ENCODE measurements at places on chromosomes 1 and 21.

- no peak for DNase-seq
Measured at GRCh38 chr1:231046730-231047395, 6.8 kb upstream of the FAM89A start.

DNA sequence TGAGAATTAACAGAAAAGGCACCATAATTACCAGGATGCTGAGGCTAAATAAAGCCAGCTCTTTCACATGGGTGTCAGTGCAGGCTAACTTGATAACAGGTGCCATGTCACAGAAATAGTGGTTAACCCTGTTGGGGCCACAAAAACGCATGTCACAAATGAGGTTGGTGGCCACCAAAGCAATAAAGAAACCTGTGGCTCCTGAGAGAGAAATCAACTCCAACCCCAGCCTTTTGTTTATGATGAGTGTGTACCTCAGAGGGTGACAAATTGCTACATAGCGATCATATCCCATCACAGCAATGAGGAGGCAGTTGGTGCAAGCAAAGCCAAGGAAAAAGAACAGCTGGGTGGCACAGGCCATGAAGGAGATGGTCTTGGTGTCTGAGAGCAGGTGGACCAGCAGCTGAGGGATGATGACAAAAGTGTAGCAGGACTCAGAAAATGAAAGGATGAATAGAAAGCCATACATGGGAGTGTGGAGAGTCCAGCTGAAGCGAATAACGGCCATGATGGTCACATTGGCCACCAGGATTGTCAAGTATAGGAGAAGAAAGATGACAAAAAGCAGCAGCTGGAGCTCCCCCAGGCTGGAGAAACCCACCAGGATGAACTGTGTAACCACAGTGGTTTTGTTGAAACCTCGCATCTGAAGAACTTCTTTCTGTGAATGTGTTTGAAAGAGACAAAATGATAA, at the start of gene OR10T2:
Gene OR10T2 (minus strand): TSS at position 649 of the 697 bp plus-strand sequence. CDS start 0 bp downstream, at position 649.
- DNase-seq = peak; percentile 63

DNA sequence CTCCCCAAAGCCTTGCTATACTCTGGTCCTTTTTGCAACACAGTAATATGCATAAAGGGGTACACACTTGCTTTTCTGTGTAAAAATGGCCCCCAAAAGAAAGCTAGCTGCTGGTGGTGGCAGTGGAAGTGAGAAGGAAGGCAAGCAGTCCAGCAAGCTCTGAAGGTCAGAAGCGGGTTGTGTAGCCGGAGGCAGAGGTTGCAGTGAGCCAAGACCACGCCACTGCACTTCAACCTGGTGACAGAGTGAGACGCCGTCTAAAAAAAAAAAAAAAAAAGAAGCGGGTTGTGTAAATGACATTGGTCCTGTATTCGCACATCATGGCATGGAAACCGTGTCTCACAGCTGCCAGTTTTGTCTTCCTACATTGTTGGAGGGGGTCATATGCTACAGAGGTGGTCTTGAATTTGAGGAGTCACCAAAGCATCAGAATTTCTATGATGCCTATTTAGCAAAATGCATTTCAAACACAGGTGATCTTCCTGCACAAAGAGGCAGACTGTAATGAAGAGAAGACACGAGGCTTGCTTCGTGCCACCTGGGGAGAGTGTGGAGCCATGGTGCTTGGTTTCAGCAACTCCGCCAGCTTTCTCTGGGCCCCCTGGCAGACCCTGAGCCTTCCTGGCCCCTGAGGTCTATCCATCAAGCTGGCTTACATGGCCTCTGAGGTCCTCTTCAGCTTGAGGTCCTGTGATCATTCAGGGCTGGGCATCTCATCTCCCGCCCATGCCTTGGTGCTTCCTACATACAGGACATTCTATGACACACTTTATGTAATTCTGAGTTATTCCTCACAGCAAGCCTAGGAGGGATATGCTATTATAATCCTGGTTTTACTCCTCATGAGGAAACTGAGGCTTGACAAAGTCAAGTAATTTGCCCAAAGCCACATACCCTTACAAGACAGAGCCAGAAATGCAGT, 71.0 kb downstream of the TOMM20 start:
- DNase-seq = no peak

DNA sequence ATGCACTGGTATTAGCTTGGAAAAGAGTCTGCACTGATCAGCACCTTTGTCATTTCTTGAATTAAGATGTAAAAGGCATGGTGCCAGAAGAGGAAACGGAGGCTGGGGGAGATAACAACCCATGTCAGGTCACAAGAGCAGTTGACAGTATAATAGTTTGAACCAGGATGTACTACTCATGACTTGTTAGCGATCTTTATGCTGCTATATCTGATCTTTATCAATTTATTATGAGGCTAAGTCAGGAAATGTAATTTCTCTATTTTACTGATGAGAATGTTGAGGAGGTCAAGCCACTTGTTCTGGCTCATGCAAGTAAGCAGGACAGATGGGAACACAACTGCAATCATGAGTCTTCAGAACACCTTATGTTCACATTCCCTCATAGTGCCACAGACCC, 41.4 kb downstream of the RGS5 start:
- no peak for DNase-seq

GRCh38 chr1:208460823-208461222, 216.6 kb upstream of the PLXNA2 start:
- no peak for DNase-seq

GRCh38 chr1:18182398-18183160, 75.0 kb downstream of the IGSF21 start:
- DNase-seq = no peak

GRCh38 chr1:233393926-233394680, 66.6 kb downstream of the MAP3K21 start:
- DNase-seq = no peak

DNA sequence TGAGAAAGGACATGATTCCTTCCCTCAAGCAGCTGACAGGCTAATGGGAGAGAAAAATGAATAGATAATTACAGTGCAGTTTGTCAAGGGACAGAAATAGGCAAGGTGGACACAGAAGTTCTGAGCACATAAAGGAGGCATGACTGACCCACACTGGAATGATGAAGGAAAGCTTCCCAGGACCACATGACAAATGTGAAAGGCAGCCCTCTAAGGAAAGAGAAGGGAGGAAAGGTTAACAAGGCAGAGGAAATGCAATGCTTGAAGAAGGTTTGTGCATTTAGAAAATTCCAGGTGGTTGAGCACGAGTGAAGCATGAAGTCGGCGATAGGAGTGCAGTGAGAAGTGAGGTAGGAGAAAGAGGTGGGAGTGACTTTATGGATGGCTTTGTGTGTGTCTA, 37.4 kb downstream of the LAMC2 start:
- DNase-seq = no peak
